Uterus (tissue), 4 donors: ENCODE measurements at places on chromosomes 5 and 9. TPM values are rescaled to one million over a fixed set of nuclear protein-coding genes. Genes with fewer than 3 reads are reported as not detected.
A peak's percentile ranks its signal among the peaks of the same experiment; 100 is the strongest.

TERT gene
- not detected for total RNA-seq

MELK gene
- not detected for total RNA-seq

SMIM32 gene
- total RNA-seq: not detected

DNA sequence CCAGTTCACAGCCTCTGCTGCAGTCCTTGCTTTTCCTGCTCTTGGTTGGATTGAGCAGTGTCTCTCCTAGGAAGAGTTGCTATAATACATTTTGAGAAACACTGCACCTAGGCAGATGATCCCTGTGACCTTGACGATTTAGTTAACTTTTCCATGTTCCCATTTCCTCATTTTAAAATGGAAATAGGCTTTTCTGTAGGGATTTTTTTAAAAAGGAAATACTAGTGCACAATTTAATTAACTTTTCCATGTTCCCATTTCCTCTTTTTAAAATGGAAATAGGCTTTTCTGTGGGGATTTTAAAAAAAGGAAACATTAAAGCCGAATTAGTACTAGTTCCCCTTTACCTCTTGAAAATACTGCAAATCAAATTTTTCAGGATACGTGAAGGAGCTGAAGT lies 4.7 kb downstream of the ATP6V0E1 start:
- no peak overlapping the region for H3K27ac ChIP-seq
- H3K36me3 ChIP-seq: no peaks in the 10 kb centered on the region
- no peaks in the 10 kb centered on the region for H3K27me3 ChIP-seq
- DNase-seq: no peak
- H3K4me3 ChIP-seq: no peak overlapping the region

DNA sequence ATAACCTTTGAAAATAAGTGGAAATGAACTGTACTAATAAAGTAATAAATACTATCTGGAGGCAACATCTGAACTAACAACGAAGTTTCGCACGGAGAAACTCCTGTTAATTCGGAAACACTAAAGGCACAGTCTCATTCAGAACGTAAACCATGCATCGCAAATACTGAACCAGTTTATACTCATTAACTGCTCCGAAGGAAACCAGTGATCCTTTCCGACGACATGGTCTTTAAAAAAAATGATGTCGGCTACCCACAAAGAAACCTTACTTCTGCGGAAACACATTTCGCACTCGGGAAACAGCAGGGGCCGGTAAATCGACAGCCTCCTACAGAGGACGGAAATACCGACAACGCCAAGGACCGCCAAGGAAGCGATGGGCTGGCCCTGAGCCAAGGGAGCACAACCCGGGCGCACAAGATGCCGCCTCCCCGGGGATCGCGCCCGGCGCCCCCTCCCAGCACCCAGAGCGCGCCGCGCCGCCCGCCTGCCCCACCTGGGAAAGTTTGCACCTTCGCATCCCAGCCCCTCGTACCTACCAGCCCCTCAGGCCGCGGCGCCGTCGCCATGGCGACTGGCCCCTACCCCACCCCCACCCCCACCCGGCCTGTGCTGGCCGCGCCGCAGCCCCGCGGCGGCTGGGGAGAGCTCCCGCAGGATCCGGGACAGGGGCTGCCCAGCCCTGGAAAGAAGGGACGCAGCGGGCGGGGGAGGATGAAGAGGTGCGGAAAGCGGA lies 732 bp downstream of the PRKAA1 start:
- H3K36me3 ChIP-seq: no peaks in the 10 kb centered on the region
- peak; percentile 73 for DNase-seq
- peak overlapping the region; percentile 94 for H3K4me3 ChIP-seq
- H3K27ac ChIP-seq: peak overlapping the region; percentile 98
- H3K27me3 ChIP-seq: no peaks in the 10 kb centered on the region

GRCh38 chr9:34121996-34122395 lies 4.5 kb downstream of the DCAF12 start:
- H3K4me1 ChIP-seq: peaks cover 9% of the 10 kb centered on the region
- H3K4me3 ChIP-seq: no peak overlapping the region
- H3K27ac ChIP-seq: no peak overlapping the region
- H3K27me3 ChIP-seq: no peaks in the 10 kb centered on the region

DNA sequence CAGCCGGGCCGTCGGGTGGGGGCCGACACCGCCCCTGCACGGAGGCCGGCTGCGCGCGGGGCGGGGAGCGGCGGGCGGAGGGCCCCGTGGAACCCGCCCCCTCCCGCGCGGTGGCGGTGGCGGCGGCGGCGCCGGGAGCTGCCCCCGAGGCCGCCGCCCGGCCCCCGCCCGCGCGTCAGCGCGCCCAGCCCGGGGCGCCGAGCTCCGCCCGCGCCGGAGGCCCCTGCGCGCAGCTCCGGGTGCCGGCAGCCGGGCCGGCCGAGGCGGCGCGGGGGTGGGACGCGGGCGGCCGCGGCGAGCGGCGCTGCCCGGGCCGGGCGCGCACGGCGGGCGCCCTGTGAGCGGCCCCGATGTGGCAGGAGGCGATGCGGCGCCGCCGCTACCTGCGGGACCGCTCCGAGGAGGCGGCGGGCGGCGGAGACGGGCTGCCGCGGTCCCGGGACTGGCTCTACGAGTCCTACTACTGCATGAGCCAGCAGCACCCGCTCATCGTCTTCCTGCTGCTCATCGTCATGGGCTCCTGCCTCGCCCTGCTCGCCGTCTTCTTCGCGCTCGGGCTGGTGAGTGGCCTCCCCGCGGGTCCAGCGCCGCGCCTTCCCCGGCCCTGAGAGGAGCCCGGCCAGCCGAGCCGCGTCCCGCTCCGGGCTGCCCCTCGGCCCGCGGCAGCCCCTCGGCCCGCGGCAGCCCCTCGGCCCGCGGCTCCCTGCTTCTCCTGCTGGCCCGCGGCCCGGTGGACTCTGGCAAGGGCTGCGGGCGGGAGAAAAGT lies at the start of gene ADCY2:
Gene ADCY2, plus strand, starts transcription at position 192 of the 766 bp plus-strand sequence. Its CDS starts 159 bp downstream, at position 351.
- H3K36me3 ChIP-seq: no peaks in the 10 kb centered on the region
